ENCODE measurements at places on chromosomes 2 and 18. TPM values are rescaled to one million over a fixed set of nuclear protein-coding genes. Genes with fewer than 3 reads are reported as not detected.

SLC23A3 gene
- 0.58 TPM for polyA plus RNA-seq

DNA sequence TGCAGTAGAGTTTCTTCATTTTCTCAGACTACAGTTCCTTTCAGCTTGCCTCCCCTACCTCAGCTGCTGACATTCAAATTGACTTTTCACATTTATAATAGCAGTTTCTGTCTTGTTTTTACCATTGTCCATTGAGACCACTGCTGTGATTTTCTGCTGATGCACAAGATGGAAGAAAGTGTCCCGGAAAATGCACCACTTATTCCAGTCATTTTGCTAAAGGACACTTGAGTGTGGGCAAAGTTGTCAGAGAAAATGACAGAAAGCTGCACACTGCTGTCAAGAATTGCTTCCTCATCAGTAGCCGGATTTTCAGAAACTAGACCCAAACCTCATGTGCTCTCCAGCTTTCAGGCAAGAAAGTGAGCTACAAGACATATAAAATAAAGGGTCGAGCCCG lies 546.2 kb upstream of the SETBP1 start:
- DNase-seq: no peak

GRCh38 chr2:231467613-231468530 lies 3.6 kb upstream of the NCL start:
- DNase-seq: no peak

GRCh38 chr2:201980389-201980821 lies 53.2 kb upstream of the FZD7 start:
- DNase-seq: no peak

GRCh38 chr18:29321561-29321960 lies 1144.6 kb upstream of the CDH2 start:
- peak; percentile 6 for DNase-seq

CRYGC gene
- not detected for polyA plus RNA-seq

SLC1A4 gene
- polyA plus RNA-seq: 27.4 TPM

DNA sequence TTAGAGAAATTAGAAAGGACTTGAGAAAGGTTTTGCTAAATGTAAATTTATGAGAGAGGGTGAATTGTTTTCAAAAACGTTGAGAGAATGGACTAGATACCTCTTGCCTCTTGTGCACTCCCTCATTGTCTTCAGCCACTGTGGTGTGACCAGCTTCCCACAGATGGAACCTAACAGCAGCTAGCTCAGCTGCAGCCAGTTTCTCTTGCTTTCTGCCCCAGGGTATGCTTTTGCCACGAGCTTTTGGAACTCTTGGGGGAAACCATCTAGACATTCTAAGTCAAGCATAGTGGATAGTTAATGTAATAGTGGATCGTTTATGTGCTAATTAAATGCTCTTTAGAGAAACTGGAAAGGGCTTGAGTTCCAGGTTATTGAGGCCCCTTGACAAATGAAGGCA lies 288.2 kb downstream of the CTNNA2 start:
- DNase-seq: no peak

IL36B gene
- polyA plus RNA-seq: not detected

DNA sequence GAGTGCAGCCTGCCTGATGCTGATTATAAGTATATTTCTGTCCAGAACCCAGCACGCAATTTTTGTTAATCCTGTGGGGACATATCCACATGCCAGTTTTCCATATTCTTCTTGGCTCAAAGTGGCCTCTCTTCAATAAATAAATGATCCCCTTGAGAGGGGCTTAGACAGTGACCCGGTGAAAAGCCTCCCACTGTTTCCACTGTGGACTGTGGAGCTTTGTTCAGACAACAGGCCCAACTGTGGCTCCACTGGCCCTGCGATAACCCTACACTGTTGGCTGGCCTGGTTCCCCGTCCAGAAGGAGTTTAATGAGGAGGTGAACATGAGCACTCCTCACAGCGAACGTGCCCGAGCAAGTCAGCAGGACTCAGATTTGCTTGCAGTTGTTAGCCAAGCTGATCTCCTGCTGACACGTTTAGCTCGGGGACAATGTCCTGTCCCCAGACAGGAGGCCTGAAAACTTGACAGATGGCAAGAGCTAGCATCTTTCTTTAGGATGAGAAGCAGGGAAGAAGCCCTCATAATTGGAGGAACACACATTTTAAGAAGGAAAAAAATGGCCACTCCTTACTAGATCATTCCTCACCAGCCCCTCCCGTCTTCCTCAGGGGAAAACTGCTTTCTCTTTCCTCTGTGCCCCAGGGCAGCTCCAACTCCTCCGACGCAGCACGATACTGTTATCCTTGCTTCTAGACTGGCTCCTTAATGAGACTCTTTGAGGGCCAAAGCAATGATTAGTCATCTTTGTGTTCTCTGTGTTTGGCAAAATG lies 20.0 kb upstream of the MTCL1 start:
- DNase-seq: peak; percentile 86

DNA sequence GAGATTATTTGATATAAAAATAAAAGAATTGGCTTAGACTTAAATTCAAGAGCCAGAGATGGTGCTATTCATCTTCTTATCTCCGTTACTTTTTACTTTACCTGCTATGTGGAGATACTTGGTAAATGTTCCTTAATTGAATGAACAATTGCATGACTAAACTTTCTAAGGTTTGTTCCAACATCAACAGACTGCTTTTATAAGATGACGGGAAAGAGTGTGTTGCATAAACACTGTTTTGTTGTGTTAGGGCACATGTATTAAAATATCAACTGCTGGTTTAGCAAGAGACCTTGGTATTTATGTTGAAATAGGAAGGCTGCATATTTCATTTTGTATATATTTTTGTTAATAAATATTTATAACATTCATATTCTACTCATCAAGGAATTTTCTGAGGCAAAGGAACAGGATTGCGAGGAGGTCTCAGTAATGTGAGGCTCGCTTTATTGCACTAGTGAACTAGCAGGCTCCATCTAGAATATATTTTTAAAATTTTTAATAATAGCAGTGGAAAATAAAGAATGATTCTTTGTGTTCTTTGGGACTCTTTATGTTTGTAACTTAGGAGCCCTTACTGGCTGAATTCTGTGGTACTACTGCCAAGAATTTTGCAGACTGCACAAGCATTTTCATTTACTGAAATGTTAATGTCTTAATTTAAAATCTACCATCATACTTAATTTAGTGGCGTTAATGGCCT lies 10.7 kb upstream of the NFE2L2 start:
- peak; percentile 89 for DNase-seq

COLEC12 gene
- 19.4 TPM for polyA plus RNA-seq

GRCh38 chr2:19790291-19790690 lies 111.5 kb downstream of the TTC32 start:
- DNase-seq: no peak

- no peak for DNase-seq
These were observed 90.8 kb upstream of the PIK3C3 start for GRCh38 chr18:41864216-41864615.
